NCI-H2081 treated with DMSO at 0.1 percent for 48 hours (cell line): ENCODE measurements at places on chromosomes 3 and 15.
A peak's percentile ranks its signal among the peaks of the same experiment; 100 is the strongest.

DNA sequence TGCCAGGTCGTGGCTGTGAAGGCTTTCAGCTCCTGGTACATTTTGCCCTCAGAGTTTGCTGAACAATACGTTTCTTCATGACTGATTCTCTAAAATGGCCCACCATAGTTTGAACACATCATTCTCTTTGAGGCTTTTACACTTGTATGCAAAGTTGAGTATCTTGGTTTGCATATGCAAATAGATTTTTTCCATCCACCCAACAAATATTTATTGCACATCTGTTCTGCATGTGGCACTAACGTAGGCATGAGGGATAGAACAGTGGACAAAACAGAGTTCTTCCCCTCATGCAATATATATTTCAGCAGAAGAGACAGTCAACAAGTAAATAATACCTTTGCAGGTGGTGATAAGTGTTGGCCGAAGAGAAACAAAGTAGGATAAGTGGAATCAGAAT is 55.2 kb downstream of the KAT2B start:
- no peak for DNase-seq

DNA sequence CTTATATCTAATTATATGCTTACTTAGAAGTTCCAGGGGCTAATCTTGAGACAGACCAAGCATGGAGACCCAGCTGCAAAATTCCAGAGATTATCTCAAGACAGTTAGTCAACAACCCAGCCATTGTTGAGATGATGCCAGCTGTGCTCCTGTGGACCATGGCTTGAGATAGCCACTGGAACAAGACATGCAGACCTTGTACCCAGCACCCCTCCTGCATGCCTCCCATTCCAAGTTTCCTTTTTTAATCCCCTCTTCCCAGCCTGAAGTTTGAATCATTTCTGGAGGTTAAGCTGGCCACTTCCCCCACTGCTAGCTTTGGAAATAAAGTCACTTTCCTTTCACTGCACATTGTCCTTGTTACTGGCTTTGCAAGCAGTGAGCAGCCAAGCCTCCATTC is 53.8 kb downstream of the IMPG2 start:
- no peak for DNase-seq

- DNase-seq, result no peak
Measured at GRCh38 chr3:14157951-14158350, 20.4 kb downstream of the XPC start.

DNA sequence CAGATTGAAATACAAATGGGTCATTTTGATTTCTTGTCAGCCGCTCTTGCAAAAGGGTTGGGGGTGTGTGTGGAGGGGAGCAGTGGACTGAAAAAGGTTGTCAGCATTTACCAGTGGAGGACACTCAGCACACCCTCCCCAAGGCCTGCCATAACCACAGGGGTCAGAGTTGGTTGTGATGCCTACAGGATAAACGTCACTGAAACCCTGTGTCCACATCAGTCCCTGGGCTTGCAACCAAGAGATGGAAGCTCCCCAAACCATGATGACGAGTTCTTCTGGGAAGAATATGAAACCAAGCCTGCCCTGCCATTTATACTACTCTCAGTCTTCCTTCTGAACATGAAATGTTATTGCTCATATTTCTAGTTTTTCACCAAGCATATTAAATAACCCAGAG is 54.0 kb upstream of the UMPS start:
- no peak for DNase-seq

DNA sequence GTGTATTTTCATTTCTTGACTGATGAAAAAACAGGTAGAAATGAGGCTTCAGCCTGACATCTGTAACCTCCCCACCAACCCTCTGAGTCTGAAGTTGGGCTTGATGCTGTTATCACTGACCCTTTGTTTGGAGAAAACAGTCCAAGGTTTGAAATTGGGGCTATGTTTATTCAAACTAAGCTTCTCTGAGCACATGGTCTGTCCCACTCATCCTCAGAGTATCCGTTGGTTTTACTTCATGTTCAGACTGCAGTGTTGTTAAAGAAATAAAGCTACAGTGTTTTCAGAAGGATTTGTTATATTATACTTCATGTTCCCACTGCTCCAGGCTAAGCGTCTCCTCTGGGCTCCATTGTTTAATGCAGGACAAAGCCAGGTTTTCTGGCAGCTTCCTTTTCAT is 6.0 kb downstream of the MAPKBP1 start:
- DNase-seq, result no peak

DNA sequence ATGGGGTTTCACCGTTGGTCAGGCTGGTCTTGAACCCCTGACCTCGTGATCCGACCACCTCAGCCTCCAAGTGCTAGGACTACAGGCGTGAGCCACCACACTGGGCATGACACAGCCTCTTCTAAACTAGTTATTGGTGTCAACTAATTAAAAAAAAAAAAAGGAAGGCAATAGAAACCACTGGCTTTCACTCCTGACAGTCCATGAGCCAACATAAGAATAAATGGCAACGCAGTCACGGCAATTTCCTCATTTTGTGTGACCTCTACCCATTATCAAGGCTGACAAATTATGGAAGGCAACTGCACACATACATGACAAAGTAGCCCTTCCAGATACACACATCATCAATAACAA is 5.9 kb downstream of the ARHGEF3 start:
- DNase-seq, result peak; percentile 86

DNA sequence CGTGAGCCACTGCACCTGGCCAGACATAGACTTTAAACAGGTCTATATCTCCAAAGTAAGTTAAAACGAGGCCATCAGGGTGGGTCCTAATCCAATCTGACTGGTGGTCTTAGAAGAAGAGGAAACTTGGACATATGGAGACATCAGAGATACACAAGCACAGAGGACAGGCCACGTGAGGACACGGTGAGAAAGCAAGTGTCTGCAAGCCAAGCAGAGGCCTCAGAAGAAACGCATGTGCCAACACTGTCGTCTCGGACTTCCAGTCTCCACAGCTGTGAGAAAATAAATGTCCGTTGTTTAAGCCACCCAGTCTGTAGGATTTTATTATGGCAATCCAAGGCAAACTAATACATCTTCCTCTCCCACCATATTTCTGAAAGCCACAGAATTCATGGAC is 43.9 kb downstream of the MRPL46 start:
- no peak for DNase-seq

GRCh38 chr3:129432036-129432435 is 3.6 kb upstream of the EFCAB12 start:
- DNase-seq, result no peak

DNA sequence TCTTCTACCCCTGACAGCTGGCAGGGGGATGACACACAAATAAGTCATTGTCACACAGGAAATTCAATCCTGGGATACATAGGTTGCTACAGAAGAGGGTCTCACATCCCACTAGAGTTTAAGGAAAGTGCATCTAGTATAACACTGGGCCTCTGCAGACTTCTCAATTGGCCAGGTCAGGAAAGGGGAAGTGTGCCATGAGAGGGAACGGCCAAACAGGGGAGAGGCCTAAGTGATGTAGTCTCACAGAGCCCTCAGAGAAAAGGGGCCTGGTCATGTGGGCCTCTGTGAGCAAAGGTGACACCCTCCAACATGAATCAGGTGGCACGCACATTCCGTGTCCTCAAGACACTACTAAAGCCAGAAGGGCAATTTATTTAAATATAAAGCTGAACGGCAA is 11.2 kb downstream of the ZXDC start:
- DNase-seq, result no peak

- DNase-seq, result no peak
Measured at GRCh38 chr3:69718866-69719586, 20.2 kb upstream of the MITF start.

DNA sequence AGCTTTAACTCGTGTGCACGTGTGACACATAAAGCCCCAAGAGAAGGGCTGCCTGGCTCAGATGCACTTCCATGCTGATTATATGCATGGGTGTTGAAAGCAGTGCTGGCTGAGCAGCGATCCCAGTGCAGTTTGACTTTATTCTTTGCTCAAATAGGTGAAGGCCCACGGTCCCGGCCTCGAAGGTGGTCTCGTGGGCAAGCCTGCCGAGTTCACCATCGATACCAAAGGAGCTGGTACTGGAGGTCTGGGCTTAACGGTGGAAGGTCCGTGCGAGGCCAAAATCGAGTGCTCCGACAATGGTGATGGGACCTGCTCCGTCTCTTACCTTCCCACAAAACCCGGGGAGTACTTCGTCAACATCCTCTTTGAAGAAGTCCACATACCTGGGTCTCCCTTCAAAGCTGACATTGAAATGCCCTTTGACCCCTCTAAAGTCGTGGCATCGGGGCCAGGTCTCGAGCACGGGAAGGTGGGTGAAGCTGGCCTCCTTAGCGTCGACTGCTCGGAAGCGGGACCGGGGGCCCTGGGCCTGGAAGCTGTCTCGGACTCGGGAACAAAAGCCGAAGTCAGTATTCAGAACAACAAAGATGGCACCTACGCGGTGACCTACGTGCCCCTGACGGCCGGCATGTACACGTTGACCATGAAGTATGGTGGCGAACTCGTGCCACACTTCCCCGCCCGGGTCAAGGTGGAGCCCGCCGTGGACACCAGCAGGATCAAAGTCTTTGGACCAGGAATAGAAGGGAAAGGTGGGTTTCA is 87.7 kb downstream of the DNASE1L3 start:
- no peak for DNase-seq

DNA sequence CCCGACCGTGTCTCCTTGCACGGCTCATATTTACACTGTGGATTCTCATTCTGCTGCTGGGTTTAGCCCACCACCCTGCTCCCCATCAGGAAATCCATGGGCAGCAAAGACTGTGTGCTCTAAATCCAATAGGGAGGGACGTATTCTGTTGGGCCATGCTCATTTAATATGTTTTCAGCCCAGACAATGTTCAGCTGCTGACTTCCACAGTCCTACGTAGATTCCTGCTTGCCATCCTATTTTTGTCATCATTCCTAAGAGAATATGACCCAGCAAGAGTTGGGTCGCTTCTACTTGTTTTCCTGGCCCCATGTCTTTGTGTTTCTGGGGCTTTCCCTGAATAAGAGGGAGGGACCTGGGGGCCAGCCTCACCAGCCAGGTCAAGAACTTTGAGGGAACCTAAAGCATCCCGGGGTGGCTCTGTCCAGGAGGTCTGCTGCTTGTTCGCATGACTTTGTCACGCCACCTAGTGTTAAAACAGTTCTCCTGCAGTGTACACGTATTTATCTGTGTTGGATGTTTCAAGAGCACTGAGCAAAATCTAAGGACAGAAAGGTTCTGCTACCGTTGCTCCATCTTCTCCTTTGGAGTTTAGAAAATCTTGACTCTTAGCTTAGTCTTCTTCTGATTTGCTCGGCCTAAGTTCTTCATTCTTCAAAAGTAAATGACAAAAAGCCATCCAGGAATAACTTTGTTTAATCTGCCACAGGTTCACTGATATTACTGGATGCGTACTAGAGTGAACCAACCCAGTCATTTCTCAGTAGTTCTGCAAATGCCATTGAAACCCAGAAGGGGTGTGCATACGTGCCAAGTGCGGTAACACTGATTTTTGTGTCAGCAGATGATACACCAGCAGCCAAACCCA is 79.8 kb upstream of the NR2E3 start:
- DNase-seq, result no peak

DNA sequence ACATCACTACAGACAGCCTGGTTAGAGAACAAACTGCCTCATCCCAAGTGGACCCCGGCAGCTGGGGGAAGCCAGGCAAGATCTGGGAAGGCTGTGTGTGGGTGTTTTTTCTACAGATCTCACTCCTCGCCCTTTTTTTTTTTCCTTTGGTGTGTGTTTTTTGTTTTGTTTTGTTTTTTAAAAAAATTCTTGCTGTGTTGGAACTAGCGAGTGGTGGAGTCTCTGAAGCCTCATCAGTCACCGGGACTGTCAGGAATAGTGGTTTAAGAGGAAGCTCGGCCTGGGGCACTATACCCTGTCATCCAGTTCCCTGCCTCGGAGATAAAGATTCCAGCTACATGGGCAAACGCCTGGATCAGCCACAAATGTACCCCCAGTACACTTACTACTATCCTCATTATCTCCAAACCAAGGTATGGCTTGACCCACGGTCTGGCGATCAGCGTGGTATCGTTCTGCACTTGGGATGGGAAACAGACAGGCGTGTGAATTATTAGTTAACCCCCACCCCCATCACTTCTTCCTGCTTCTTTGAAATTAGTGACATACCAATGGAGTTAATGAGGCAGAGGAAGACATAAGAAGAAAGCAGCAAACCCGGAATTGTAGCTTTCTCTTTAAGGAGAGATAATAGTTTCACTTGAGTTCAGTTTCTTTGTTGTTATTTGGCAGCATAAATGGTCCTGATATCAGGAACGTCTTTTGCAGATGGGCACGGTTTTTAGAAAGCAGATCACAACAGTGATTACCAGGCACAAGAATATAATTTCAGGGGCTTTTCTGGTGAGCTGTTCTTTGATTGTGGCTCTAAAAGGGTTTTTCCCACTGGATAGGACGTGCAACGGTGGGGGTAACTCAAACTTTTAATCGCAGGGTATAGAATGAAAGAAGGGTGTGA is 722 bp downstream of the RBMS3 start:
- no peak for DNase-seq

GRCh38 chr3:97713634-97714033 is 50.9 kb upstream of the ARL6 start:
- DNase-seq, result no peak

- no peak for DNase-seq
Measured at GRCh38 chr3:194326192-194326967, 24.7 kb downstream of the CPN2 start.

- DNase-seq, result no peak
Measured at GRCh38 chr15:81375461-81375860, 1.4 kb upstream of the TMC3 start.

DNA sequence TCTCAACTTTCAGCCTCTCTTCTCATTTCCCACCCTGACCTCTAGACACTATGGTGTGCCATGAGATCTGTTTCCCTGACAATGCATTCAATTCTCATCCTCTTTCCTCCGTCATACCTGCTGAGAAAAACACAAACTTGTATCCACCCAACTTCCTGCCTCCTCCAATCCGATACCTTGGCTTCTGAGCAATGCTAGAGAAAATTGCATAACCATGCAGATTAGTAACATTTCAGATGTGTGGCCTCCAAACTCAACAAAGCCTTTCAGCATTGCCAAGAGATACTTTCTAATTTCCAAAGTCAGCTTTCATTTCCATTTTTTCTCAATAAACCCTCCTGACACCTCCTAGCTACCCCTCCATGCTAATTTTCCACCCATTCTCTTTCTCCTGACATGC is 88.5 kb downstream of the MINAR1 start:
- DNase-seq, result no peak
